ENCODE measurements at places on chromosomes 16 and 17.

- peak; percentile 8 for DNase-seq
Measured at GRCh38 chr16:10256784-10257641, 74.8 kb upstream of the GRIN2A start.

- DNase-seq = no peak
Measured at GRCh38 chr16:88941913-88942909, 34.8 kb downstream of the CBFA2T3 start.

GRCh38 chr17:4333041-4333440 lies 33.4 kb downstream of the UBE2G1 start:
- DNase-seq = no peak

- no peak for DNase-seq
Measured at GRCh38 chr17:36527621-36528250, 6.9 kb downstream of the MYO19 start.

- DNase-seq = no peak
Measured at GRCh38 chr16:30481381-30481780, 8.8 kb downstream of the ITGAL start.

- DNase-seq = no peak
Measured at GRCh38 chr17:28717578-28718332, at the start of gene RAB34. TSS of gene RAB34 (minus strand) at chr17:28717868. CDS start at chr17:28717266, 602 bp downstream.

- no peak for DNase-seq
Measured at GRCh38 chr16:81201267-81201666, 37.2 kb upstream of the BCO1 start.

- no peak for DNase-seq
Measured at GRCh38 chr17:9002227-9002605, 19.1 kb upstream of the NTN1 start.

DNA sequence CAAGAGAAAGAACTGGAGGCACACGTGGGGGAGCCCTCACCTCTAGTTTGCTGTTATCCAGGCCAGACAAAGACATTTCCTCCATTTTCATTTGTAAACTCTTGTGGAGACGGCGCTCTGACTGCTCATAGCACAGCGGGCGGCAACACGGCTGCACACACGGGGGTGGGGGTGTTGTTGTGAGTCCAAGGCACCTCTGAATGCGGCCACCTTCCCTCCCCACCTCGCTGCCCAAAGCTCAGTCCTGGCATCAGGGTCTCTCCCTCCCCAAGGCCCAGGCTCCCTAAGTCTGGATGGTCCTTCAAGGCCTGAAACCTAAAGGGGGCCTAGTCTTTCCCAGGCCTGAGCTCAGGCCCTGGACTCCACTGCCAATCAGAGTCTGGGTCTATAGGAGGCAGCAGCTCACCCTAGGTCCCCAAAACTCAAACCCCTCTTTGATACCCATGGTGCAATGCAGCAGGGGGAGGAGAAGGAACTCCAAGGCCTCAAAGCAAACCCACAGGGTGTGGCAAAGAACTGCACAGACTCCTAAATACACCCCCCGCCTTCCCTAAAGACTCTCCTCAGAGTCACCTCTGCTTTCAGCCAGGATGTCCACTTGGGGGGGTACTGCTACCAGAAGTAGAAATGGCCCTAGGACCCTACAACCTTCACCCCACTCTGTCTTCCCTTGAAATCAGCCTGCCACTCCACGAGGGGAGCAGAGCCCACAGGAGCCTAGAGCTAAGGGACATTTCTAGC lies 1.5 kb downstream of the ATXN7L3 start:
- no peak for DNase-seq

DNA sequence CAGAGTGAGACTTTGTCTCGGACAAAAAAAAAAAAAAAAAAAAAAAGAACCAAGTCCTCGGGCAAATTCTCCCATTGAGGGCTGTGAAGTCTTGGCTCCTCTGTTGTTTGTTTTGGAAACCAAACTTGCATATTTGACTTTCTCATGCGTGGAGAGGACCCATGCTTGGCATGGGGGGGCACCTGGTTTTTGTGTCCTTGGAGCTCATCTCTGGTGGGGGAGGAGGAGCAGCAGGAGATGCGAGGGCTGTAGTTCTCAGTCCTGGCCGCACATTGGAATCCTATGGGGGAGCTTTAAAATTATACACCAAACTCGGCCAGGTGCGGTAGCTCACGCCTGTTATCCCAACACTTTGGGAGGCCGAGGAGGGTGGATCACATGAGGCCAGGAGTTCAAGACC lies 74.5 kb downstream of the ABCC6 start:
- DNase-seq = no peak

- DNase-seq = no peak
Measured at GRCh38 chr16:12572316-12572985, 231.2 kb downstream of the CPPED1 start.

DNA sequence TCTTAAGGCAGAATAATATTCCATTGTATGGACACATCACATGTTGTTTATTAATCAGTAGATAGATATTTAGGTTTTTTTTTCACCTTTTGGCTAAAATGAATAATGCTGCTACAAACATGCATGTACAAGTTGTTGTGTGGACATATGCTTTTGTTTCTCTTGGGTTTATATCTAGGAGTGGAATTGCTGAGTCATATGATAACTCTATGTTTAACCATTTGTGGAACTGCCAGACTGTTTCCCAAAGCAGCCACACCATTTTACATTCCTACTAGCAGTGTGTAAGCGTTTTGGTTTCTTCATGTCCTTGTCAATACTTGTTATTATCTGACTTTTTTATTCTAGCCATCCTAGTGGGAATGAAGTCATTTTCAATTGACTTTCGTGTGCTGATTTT lies 21.3 kb downstream of the CYLD start:
- no peak for DNase-seq

DNA sequence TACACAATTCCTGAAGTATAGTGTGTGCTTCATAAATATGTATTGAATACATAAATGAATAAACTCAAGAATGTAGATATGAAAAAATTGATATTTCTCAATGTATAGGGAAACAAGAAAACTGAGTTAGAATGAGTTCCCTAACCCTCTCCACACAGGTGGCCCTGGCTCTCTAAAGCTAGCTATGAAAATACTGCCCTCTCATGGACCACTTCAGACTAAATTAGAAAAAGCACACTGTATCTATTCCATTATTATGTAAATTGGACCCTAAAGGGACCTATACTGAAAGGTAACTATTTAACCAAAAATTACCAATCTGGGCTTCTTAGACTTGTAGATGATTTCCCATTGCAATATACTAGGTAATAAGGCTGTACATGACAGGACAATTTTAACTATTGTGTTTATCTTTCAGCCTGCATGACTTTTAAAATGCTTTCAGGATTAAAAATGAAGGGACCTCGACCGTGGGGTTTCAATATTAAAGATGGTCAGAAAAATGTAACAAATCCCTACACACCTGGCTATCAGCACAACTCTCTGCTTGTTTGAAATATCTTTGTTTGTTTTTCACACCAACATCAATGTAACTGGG lies 672.5 kb upstream of the KIF2B start:
- DNase-seq = no peak

GRCh38 chr16:75927810-75928209 lies 201.5 kb upstream of the CPHXL start:
- no peak for DNase-seq

GRCh38 chr16:59905131-59905530 lies 1171.0 kb upstream of the GOT2 start:
- no peak for DNase-seq

- no peak for DNase-seq
Measured at GRCh38 chr16:17448640-17449638, 21.8 kb downstream of the XYLT1 start.

DNA sequence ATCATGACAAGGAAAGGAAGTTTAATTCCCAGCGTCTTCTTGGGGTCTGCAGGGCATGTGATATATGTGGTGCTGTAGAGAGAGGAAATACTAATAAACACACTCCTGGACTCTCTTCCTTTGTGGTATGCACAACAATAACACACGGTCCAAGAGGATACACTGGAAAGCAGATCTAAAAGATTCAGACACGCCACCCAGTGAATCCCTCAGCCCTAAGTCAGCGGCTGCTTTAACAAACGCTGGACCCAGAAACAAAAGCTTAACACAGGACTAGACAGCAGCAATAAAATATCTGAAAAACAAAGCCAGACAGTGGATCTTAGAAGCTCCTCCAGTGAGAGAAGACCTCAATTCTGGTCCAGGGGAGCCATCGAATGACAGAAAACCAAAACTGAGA lies 13.1 kb downstream of the CFAP20 start:
- DNase-seq = no peak

- no peak for DNase-seq
Measured at GRCh38 chr17:78568494-78569115, 8.6 kb downstream of the DNAH17 start.

GRCh38 chr16:53946746-53947386 lies 242.9 kb downstream of the FTO start:
- DNase-seq = no peak

- no peak for DNase-seq
Measured at GRCh38 chr17:43219746-43220380, 8.2 kb downstream of the TMEM106A start.

DNA sequence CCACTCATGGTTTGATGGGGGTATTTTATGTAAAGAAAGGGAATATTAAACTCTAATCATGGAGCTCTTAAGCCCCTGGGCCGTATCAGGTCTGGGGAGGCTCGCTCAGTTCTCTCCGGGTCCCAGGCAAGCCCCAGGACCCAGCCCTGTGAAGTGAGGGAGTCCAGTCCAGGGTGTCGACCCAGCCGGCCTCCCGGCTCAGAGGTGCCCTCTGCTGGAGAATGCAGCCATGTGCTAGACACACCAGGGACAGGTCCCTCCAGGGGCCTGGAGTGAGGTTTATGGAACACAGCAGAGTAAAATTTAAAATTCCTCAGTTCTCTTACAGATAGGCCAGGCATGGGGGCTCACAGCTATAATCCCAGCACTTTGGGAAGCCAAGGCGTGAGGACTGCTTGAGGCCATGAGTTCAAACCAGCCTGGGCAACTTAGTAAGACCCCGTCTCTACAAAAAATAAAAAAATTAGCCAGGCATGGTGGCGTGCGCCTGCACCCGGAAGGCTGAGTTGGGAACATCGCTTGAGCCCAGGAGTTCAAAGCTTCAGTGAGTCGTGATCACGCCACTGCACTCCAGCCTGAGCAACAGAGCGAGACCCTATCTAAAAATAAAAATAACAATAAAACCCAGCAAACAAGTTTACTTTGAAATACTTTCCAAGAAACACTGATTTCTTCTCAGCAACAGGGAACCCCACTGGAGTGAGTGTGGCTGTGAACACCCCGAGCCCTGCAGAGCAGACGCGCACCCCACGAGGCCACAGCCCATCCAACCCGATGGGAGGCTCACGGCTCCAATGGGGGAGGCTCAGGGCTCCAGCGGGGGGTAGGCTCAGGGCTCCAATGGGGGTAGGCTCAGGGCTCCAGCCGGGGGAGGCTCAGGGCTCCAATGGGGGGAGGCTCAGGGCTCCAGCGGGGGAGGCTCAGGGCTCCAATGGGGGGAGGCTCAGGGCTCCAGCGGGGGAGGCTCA lies 72.2 kb downstream of the ZNF778 start:
- peak; percentile 16 for DNase-seq

- no peak for DNase-seq
Measured at GRCh38 chr16:81711657-81712319, 67.3 kb upstream of the PLCG2 start.

DNA sequence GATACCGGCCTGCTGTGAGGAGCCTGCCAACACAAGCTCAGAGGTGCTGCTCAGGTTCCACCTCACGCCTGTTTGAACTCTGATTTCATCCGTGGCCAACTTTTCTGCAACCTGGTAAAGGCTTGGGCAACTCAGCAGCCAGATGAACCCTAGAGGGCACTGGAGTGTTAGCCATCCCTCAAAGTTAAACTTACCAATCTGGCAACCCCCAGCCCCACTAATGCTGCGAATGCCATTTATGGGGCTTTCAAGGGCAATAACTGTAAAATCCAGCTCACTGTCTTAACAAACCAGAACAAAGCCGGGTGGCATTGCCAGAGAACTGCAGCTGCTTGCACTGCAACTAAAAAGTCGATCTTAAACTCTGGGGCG lies 105.5 kb downstream of the AXIN2 start:
- DNase-seq = no peak

GRCh38 chr17:13407381-13407780 lies 194.3 kb downstream of the HS3ST3A1 start:
- DNase-seq = no peak

DNA sequence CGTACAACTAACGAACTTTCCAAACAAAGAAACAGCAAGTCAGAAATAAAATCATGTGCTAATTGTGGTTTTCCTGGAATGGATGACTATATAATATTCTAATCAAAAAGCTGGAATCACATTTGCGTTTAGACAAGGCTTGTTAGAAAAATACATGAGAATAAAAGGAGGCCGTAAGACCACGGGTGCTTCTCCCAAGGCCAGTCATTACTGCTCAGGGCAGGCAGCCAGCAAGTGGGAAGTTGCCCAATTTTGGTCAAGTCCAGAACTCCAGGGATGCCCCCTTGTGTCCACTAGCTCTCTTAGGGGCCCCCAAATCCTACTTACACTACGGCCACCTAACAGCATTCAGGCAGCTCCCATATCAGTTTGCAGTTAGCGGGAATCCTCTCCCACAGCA lies 25.9 kb upstream of the LYRM9 start:
- DNase-seq = no peak

DNA sequence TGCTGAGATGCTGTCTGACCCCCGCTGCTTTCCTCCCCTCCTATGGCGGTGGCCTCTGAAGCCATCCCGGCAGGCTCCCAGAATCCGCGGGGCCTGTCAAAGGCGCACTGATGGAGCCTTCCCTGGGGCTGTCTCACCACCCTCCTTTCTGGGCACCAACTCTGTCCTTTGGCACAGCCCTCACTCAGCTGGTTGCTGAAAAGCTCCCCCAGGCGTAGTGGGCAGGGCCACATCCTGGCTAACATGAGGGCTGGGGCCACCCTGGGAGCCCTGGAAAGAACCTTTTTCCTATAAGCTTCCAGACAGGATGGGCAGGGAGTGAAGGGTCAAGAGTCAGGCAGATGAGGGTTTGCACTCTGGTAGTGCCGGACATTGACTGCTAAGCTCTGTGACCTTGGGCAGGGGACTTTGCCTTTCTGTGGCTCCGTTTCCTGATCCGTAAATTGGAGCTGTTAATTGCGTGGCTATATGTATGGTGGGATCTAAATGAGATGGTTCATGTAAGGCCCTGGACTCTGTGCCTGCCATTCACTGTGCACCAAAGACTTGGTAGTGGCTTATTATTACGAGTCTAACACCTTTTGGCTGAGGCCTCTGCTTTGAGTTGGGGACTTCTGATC lies 27.6 kb upstream of the LASP1NB start:
- no peak for DNase-seq

DNA sequence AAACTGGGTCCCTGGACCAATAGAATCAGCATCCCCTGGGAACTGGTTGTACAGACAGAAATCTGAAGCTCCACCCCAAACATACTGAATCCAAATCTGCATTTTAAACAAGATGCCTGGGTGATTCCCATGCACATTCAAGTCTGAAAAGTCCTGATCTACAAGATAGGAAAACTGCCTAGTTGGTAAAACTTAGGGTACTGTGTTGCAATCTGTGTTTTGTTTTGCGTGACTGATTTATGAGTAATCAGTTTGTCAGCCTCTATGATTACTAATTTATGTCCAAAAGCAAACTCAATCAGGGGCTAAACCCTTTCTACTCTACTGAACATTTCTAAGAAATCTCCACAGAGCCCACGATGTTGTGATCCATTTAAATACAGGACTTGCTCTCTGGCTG lies 103.8 kb downstream of the YPEL2 start:
- DNase-seq = no peak

Data from NK-92 treated with Interleukin-12 subunit alpha and Interleukin-12 subunit beta, amount 100 ng/mL, for 24 hours (cell line).